ENCODE measurements at places on chromosomes 1 and 21.
A peak's percentile ranks its signal among the peaks of the same experiment; 100 is the strongest.

DNA sequence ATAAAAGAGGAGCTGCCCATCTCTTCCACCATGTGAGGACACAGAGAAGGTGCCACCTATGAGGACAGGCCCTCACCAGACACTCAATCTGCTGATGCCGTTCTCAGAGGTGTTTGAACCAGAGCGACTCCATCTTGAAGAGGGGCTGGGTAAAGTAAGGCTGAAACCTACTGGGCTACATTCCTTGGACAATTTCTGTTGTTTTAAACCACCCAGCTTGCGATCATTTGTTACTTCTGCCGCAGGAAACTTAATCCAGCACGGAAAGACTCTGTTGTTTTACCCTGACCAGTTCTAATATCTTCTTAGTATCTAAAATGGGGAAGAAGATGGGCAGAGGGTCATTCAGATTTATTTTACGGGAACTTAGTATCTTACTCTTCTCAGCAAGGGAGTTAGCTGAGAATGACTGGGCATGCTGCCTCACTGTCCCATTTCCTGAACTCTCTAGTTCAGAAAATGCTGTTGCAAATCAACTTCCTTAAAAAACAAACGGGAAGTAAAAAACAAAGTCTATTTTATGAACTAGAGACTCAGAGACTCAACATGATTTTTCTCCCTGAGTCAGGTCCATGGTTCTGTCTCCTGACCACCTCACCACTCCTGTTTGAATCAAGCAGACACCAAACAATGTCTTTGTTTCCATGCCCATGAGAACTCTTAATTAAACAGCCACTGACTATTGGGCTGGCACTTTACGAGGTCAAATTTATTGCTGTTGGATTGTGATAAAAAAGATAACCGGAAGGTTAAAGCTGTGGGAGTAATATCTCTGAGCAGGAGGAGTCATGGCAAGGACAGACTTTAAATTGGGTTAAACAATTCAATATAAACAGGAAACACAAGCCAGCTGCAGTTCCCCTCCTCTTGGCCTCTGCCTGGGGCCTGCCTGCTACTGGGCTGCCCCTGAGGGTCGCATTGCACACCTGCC lies 23.8 kb upstream of the IFNAR1 start:
- DNase-seq, result peak; percentile 91

GRCh38 chr1:209609041-209609790 lies 25.7 kb downstream of the CAMK1G start:
- DNase-seq, result no peak

DNA sequence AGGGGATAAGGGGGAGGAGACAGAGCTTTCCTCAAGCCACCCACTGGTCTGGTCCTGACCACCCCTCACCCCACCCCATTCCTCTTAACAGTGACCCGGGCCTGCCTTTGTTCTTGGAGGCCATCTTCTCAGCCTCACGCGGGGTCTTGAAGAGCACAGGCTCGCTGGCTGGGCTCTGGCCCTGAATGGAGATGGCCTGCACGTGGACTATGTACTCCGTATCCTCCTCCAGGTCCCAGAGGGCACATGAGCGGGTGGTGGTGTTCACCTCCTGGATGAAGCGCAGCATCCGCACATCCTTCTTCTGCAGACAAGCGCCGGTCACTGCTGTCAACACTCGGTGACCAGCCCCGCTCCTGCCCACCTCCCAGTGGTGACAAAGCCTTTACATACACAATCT lies 2.6 kb downstream of the FNDC5 start:
- no peak for DNase-seq

DNA sequence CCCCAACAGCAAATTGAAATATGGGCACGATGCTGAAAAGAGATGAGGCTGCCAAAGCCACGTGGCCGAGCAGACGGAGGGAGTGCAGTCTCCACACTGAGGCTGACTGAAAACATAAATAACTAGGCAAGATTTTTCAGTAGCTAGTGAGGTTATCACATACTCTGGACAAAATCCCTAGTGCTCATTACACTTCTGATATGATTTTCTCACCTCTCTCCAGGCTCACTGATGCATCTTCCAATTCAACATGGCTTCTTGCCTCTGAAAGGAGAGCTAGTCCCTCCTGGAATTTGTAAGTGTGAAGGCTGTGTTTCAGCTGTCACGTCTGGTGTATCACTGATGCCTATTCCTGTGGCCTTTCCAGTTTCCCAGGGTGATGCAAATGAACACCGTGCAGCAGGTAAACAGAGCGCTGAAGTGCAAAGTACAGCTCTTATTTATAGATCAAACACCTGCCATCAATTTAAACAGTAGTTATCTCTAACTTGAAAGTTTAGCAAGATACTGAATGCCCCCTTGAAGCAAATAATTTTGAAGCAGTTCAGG lies 656.1 kb downstream of the KIF26B start:
- no peak for DNase-seq

- no peak for DNase-seq
Observed at GRCh38 chr1:232908831-232909230, 41.6 kb upstream of the NTPCR start.

DNA sequence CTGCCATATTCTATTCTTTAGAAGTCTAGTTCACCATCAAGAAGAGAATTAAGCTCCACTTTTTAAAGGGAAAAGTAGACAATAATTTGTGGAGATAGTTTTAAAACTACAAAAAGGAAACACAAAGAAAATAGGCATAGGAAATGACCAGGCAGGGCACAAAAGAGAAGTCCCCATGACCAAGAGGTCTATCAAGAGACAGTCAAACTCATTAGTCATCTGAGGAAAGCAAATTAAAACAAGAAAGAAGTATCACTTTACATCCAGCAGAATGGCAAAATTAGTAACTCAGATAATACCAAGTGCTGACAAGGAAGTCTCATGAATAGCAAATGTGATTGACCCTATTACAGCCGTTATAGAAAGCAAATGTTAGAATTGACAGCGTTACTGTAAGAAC lies 243.7 kb upstream of the SNX7 start:
- no peak for DNase-seq

Data from hematopoietic multipotent progenitor cell treated with erythropoietin and hydrocortisone succinate and interleukin-3 and kit ligand, for 8 days (in vitro differentiated cells).